Midbrain (tissue), 1 donor: ENCODE measurements at places on chromosomes 12 and 14.

- DNase-seq: peak; percentile 40
These were observed 69.6 kb downstream of the NT5DC3 start for GRCh38 chr12:103771466-103771865.

GRCh38 chr12:122878780-122879612 is 16.9 kb downstream of the VPS37B start:
- DNase-seq: no peak

DNA sequence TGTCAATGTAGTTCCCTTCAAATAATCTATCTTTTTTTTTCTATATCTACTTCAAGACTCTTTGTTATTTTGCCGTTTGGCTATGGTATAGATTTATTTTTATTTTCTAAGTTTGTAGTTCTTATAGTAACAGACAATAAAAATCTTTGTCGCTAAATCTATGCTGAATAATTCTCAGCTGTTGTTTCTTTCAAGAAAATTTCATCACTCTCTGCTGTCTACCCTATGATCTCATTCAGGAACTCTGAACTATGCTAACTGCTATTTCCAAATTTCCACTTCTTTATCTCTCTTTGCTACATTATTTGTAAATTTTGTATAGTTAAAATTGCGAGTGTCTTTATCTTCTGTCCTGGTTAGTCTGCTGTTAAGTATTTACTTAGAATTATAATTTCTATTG is 353.6 kb downstream of the LRFN5 start:
- no peak for DNase-seq

DNA sequence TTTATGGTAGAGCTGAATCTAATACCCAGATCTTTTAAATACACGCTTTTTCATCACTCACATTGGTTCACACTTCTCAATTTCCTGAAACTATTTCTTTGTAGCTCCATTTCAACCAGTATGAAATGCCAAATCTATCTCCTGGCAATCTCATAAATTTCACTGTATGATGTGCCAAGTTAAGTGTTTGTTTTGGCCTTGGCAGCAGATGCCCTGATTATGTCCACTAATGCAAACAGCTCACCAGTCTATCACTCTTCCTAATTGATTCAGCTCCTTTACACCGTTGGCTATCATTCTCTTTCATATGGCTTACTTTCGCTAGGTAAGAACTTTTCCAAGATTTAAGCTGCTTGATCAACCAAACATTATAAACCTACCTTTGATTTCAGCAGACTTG is 58.6 kb downstream of the ZFC3H1 start:
- no peak for DNase-seq

- DNase-seq: no peak
These were observed 241.6 kb upstream of the TMTC1 start for GRCh38 chr12:30025317-30025716.

- no peak for DNase-seq
These were observed 169.4 kb upstream of the PLEKHG7 start for GRCh38 chr12:92533280-92533890.

GRCh38 chr12:120579179-120579578 is 2.0 kb downstream of the POP5 start:
- no peak for DNase-seq

DNA sequence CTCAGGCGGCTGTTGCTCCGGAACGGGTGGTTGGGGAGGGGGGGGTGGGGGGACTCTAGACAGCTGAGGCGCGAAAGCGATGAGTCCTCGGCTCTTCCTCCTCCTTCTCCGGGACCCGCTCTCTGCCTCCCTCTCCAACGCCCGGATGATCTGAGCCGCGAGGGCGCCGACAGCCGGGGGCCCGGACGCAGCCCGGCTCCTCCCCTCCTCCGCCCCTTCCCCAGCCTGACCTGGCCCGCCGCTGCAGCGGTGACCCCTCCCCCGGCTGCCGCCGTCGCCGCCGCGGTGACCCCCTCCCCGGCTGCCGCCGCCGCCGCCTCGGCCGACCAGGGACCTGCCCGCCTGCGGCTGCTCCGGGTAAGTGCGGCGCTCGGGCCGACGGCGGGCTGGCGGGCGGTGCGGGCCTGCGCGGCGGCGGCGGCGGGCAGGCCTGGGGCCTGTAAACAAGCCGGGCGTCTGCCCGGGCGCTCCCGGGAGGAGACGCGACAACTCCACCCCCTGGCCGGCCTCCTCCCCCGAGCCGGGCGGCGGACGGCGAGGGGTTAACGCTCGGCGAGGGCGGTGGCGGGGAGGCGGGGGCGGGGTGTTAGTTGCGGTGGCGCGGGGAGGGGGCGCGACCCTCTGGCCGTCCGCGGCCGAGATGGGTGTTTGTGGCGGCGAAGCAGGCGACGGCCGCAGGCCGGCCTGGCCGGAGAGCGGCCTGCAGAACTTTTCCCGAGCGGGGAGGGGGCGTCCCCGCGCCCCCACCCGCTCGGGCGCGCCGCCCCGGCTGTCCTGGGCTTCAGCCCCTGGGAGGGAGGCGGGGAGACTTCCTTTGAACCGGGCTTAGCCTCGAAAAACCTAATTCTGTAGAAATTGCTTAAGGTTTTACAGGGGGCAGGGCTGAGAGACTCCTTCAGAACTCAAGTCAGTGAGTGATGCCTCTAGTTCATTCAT is 568 bp downstream of the PPM1A start:
- peak; percentile 65 for DNase-seq

- no peak for DNase-seq
These were observed 9.2 kb upstream of the DTD2 start for GRCh38 chr14:31466554-31466953.

DNA sequence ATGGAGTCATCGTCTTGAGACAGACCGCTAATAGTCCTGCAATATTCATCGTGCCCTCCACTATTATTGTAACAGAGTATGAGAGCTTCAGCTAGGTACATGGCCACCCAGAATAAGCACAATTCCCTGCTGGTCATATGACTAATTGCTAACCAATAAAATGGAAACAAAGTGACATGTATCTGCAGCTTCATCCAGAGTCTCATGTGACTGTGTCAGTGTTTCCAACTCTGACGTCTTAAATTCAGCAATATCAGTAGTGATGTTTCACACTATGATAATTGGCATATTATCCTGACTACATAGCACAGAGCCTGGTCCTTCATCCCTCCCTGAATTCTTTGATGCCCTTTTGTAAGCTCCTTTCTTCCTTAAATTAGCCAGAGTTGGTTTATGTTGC is 167.4 kb downstream of the RPS29 start:
- no peak for DNase-seq

GRCh38 chr12:27787559-27787958 is 7.5 kb upstream of the MANSC4 start:
- DNase-seq: no peak

- peak; percentile 28 for DNase-seq
These were observed 40.9 kb upstream of the VASH1 start for GRCh38 chr14:76720382-76720813.

DNA sequence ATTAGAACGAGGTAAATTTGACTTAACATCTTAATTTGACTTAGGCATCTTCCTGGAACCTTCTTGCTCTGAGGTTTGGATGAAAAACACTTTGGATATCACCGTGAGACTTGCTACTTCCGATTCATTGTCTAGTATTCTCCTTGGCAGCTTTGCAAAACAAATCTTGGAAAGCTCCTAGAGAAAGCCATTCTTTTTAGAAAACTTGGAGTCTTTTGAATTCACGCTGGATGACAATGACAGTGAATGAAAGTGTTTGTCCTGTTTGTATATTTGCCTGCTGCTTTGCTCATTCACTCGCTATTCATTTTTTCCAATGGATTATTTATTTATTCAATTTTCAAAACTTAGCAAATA is 222.1 kb upstream of the HMGA2 start:
- DNase-seq: no peak

DNA sequence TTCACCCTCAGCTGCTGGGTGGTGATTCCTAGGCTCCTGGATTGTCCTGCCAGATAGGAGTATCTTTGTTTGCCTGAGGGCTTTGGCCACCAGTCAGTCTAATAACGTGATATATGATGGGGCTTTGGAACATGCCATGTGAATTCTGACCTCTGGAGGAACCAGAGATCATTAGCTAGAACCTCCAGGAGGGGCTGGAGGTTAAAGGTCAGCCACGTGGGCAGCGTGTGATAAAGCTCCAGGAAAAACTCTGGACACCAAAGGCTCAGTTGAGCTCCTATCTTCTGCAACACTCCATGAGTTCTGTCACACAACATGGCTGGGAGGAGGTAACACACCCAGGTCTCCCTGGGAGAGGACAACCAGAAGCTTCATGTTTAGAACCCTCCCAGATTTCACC is 251.1 kb downstream of the DAD1 start:
- DNase-seq: no peak

GRCh38 chr14:24356208-24356607 is 11.8 kb upstream of the NFATC4 start:
- DNase-seq: no peak

DNA sequence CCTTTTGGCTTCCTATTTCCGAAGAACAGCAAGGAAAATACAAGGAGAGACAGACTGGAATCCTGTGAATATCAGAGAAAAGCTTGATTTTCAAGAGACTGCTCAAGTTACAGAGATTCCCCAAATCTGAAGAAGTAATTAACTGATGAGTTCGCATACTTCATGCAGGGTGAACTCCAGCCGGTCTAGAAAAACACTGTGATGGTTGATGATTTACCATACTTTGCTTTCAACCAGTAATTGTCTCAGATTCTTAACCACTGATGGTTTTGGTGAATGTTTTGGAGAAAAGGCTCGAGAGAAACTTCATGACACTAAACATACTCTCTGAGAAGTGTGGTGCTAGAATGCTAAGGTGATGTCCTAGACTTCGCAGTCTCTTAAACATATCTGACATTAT is 4.4 kb upstream of the PLXNC1 start:
- DNase-seq: no peak

DNA sequence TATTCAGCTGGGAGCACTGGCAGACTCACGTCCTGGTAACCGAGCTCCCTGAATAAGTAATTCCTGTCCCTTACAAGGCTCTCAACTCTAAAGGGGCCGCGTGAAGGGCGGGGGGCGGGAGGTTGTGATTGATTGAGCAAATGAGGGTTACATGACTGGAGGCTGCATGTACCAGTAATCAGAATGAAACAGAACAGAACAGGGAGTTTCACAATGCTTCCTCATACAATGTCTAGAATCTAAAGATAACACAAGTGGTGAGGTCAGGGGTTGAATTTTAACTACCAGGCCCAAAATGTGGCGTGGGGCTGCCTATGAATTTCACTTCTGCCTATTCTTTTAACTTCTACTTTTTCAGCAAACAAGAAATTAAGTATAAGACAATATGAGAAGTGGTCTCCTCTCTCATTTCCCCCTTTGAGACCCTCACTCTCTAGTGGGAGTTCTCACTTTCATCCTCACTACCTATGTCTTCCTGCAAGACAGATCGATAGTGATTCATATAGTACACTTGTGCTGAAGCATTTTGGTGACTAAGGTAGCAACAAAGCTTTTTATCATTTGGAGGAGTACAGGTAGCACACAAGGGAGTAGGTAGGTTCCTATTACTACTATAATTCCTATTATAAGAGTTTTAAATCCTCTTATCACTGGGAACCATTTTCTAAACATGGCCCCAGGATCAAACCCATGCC is 239.8 kb downstream of the KTN1 start:
- no peak for DNase-seq
